Ammon's horn (tissue), 1 donor: ENCODE measurements at places on chromosomes 6 and 20.

- DNase-seq = peak; percentile 46
These were observed 54.4 kb upstream of the ZNF337 start for GRCh38 chr20:25750765-25751696.

DNA sequence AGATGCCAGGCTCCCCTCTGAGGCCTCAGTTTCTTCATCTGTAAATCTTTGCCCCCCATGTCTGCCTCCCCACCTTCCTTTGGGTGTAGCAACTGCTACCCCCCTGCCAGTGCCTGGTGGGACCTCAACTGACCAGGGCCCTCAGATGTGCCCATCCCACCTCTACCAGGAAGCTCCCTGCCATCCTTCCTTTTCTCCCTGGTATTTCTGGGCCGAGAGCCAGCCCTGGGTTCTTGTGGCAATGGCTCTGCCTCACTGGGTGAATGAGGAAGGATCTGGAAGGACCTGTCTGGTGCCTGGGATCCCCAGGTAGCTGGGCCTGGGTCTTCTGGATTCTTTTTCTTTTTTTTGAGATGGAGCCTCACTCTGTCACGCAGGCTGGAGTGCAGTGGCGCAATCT, 141.1 kb upstream of the RNF24 start:
- DNase-seq = no peak

GRCh38 chr20:64264091-64264490, 8.5 kb downstream of the PCMTD2 start:
- no peak for DNase-seq

DNA sequence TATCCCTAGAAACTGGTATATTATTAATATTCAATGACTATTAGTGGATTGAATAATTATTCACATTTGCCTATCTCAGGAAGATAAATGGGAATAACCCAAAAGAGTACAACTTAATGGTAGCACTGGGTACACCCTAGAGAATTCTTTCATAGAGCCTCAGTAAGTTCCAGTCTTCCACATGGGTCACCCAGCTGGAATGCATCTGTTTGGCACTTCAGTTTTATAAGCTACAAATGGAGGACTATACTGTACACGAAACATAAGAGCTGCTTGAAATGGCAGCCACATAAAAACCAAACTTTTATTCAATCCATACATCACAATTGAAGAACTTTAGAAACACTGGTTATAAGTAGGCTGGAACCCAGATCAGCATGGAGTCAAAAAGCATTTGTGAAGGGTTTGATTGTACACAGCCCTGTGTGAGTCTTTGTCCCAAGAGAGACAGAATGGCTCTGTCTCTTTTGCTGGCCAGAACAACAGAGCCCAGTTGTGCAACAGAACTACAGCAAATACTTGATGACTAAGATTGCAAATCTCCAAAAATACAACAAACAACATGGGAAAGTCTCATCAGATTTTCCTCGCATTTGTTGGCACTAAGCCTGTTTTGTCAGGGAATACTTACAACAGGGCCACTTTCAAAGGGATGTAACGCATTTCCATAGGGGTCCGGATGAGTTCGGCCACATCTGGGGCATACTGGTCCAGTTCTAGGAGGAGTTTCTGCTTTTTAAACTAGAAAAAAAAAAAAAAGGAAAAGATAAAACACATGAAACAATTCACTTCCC, 39.5 kb downstream of the PIGU start:
- peak; percentile 92 for DNase-seq

- no peak for DNase-seq
These were observed 47.4 kb downstream of the PKIB start for GRCh38 chr6:122657601-122658000.

GRCh38 chr20:51462566-51463276, 79.8 kb downstream of the NFATC2 start:
- peak; percentile 66 for DNase-seq

GRCh38 chr6:27755768-27756167, 156.4 kb downstream of the OR2B2 start:
- DNase-seq = peak; percentile 25

GRCh38 chr20:43241057-43241702, 51.5 kb upstream of the PTPRT start:
- no peak for DNase-seq

- DNase-seq = peak; percentile 81
These were observed 219.8 kb upstream of the ARID1B start for GRCh38 chr6:156557251-156557910.

DNA sequence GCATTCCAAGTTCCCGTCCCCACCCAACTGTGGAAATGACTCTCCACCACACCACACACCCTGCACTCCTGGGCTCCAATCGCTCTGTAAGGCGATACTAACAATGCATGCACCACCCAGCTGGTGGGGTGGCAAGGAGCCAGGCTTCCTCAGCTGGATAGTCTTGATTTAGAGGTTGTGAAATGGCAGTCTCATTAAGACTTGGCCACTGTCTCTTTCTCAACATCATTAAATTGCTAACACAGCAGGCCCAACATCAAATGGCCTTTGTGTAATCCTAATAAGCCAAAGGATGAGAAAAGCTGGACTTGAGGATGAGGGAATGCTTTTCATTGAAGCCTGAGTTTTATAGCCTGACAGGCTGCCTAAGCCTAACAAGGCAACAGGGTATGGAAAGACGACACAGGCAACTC, 223.7 kb downstream of the GMDS start:
- DNase-seq = peak; percentile 50

DNA sequence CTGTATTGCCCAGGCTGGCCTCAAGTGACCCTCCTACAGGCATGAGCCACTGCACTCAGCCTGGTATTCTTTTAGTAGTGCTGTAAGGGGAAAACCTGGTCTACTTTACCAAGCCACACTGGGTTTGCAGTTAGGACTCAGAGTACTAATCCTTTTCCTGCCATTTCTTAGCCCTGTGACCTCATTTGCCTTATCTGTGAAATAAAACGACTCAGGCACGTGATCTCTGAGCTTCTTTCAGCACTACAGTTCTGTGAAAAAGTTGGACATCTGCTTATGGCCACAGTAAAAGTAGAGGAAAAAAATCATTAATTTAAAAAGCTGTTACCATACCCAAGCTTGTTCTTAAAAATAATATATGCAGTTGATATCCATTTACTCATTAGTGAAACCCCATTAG, 1007.5 kb downstream of the KIF16B start:
- DNase-seq = no peak

- no peak for DNase-seq
These were observed 78.9 kb downstream of the MOXD1 start for GRCh38 chr6:132322398-132322797.

DNA sequence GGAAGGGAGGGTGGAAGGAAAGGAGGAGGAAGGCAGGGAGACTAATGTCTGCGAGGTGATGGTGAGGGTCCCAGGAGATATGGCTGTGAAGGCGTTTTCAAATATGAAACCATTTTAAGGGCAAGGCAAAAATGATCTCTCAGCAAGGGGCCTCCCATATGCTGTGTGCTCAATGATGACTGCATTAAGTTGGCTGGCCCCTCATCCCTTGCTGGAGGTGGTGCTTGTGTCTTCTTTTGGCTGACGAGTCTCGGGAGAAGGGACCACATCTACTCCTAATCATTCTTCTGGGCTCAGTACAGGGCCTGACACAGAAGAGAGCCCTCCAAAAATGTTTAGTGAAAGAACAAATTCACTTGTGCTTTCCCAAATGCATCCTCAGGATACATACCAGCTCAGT, 23.0 kb upstream of the MRPS18A start:
- DNase-seq = no peak

- DNase-seq = no peak
These were observed 159.3 kb upstream of the MARCKS start for GRCh38 chr6:113697632-113698410.

GRCh38 chr6:18343741-18344140, 43.4 kb upstream of the RNF144B start:
- no peak for DNase-seq

- peak; percentile 94 for DNase-seq
These were observed 143.4 kb downstream of the ADGRB3 start for GRCh38 chr6:68778356-68779020.

GRCh38 chr6:99013145-99013544, 65.4 kb upstream of the FBXL4 start:
- no peak for DNase-seq

DNA sequence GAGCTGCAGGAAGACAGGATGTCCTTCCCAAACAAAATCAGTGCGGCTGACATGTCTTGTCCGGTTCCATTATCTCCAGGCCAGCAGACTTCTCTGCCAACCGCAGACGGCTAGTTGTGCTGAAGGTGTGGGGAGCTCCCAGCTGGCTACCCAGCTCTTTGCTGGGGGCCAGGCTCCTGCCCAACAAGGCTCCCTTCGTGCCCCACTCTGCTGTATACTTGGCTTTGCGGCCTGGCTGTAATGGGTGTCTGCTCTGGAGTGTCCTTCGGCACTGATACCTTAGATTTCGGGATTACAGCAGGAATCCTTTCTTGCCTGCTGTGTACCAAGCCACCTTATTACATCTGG, 48.7 kb upstream of the IRF4 start:
- no peak for DNase-seq

DNA sequence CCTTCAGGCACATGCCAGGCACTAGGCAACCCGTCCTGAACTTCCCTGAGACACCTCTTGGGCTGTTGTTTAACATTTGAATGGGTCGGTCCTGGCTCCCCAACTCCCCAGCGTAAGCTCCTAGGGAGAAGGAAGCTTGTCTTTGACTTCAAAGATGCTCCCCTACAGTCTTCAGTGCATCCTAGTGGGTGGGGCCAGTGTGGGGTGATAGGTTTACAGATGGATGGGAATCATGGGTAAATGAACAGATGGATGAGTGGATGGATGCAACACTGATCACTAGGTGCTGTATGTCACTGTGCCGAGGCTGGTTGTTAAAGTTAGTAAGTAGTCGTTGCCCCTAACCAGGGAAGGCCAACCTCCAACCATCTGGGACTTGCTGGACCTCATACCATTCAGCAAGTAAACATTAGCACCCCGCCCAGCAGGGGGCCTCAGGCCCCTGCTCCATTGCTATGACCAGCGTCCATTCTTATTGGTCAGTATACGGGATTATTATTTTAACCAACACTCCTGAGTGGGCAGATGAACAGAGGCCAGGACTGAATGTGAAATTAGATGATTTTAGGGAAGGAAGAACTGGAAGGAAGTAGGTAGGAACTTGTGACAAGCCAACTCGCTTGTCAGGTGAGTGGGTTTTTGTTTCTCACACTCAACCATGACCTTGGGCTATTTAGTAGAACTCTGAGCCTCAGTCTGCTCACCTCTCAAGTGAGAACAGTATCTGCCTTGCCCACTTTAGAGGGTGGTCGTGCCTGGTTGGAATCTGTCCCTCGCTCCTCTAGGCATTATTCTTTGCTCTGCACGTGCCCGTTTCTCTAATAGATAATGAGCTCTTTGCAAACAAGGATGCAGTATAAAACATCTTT, 82.9 kb upstream of the FOXP4 start:
- DNase-seq = peak; percentile 32

DNA sequence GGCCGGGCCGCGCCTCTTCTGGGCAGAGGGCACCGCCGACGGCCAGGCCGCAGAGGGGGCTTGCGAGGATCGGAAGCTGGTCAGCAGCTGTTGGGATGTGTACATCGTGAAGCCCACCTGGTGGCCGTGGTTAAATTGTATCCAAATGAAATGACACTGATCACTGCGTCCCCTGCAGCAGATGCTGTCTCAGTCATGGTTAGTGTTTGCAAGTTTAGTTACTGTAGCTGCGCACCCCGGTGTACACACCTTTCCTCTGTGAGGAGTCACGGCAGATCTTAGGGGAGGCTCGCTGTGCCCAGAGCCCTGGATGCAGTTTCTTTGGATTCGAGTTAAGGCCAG, 653 bp downstream of the NAA20 start:
- no peak for DNase-seq

DNA sequence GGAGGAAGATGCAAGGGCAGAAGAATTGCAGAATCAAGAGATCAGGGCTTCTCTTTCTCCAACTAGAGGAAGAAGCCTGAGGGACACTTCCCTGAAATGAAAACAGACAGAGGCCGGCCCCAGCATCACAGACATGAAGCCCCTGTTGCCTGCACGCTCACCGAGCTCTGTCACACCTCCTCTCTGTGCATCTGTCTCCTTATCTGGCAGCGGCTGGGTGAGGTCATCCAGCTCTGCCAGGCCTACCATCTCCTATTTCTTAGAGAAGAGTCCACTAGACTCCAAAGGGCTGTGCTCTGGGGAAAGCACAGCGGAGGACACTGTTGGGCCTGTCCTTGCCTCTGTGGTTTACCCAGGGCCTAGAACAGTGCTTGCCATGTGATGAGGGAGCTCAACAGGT, 71.9 kb upstream of the MLN start:
- DNase-seq = no peak

GRCh38 chr20:6576726-6577125, 190.8 kb upstream of the BMP2 start:
- no peak for DNase-seq

DNA sequence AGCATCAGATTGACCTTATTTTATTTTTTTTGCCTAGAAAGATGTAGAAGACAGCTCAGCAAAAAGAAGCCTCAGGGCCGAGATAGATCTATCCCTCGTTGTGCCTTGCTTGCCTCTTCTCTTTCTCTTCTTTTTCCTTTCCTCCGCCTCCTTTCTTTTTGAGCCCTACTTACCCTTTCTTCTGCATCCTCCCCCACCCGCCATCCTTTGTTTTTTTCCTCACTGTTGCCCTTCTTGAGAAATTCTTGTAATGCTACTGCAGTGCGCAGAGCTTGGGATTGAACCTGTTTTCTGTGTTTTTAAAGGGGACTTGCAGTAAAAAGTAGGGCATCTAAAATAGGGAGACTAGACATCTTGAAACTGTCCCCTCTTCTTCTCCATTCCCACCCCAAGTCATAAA, 18.6 kb downstream of the RALY start:
- DNase-seq = no peak

DNA sequence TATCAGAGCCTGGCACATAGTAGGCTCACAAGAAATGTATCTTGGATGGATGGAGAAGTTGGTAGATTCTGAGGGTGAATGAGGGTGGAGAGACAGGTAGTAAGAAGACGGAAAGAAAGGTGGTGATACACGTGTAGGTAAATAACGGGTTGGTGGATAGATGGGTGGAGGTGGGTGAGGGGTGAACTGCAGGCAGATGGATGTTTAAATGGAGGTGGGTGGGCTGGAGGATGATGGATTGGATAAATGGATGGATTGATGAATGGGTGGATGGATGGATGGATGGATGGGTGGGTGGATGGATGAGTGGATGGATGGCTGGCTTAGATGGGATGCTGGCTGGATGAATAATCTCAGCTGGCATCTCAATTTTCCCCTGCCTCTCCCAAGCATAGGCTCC, 9.9 kb downstream of the CDH22 start:
- DNase-seq = no peak
